Fibroblast of mammary gland (primary cell): ENCODE measurements at places on chromosomes 3 and 15.

- no peak for DNase-seq
Observed at GRCh38 chr15:75349851-75350588, 3.2 kb downstream of the NEIL1 start.

- peak; percentile 64 for DNase-seq
Observed at GRCh38 chr3:172217877-172218276, 178.5 kb downstream of the FNDC3B start.

DNA sequence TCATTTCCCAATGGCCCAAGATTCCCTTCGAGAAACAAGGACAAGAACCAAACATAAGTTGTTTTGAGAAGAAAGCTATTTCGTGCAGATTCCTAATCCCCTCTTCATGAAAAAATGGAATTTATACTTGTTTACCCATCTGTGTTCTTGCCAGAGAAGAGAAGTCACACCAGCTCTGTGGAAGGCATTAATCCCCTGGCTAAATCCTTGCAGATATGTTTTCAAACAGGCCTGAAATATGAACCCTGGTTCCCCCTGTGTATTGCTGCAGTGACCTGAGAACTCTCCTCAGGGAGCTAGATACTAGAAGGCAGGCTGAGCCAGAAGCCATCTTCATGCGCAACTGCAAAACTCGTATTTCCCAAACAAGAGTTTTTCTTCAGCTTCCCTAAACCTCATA, 337.7 kb downstream of the NEK10 start:
- no peak for DNase-seq

DNA sequence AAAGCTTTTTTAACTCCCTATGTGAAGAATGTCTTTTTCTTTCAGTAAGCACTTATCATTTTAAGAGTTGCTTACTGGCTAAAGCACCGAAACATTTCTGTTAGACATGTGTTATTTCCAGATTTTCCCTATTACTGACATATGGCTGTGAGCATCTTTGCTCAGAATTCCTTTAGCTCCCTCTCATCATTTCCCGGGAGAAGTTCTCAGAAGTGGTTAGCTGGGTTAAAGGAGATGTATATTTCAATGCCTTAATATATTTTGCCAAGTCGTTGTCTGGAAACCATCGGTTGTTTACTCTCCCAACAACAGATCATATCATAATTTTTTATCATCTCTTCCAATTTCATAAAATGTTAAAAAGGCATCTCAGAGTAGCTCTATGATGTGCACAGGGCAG, 396.5 kb downstream of the OCA2 start:
- no peak for DNase-seq

DNA sequence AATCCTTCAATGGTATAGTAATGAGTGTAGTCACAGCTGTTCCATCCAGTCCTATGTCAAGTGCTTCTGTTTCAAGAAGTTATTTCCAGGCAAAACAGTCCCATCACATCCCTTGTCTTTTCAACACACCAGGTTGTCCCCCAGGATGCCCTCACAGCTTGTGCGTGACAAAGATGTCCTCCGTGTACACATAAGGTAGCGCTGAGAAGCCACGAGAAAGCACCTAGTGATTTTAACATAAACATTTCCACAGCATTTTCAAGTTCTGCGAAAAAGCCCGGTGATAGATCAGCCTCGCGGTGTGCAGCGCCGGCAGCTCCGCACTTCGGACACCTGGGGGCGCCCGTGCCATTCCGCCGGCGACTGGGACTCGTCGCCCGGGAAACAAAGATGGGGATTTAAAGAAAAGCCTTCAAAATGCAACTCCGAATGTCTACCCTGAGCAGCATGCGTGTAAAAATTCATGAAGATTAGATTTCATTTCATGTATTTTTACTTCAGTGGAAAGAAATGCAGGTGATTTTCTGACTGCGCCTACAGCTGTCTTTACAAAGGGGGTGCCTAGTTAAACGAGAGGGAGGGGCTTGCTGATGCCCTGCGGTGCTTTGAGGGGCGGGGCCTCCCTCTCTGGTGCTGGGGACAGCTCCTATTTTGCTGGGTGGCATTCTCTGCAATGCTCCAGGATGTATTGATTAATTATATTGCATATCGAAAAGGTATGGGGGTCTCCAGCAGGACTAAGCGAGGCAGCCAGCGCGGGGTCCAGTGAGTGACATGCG, 49.9 kb downstream of the KY start:
- peak; percentile 49 for DNase-seq

DNA sequence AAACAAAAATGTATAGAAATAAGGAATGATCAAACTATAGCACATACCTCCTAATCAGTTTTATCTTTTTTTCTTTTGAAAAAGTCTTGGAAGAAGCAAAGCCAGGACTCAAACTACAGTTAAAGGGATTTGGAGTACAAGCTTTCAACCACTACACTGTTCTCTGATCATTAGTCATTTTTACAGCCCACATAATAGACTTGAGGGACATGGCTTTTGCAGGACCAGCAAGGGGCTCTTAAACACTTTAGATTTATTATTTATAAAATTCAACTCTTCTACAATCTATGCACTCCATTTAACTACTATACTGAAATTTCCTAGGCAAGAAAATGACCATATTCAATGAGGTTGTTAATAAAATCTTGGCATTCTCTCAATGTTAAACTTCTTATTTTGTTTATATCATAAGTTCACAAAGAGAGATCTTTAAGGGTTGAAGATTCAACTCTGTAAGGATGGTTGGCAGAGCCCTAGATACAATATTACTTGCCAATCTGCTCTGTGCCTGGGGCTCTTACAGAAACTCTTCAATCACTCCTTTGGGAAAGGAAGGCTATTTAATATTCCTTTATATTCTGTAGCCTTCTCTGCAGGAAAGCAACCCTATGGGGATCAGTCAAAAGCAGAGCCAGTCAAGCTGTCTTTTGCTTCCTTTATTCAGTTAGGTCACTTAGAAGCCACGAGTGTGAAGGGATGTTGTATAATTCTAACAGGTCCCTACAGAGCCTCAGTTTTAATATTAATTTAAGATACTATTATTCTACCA, 557.7 kb upstream of the SGO1 start:
- no peak for DNase-seq

- DNase-seq, result no peak
Observed at GRCh38 chr15:80925597-80926059, 64.0 kb downstream of the MESD start.

DNA sequence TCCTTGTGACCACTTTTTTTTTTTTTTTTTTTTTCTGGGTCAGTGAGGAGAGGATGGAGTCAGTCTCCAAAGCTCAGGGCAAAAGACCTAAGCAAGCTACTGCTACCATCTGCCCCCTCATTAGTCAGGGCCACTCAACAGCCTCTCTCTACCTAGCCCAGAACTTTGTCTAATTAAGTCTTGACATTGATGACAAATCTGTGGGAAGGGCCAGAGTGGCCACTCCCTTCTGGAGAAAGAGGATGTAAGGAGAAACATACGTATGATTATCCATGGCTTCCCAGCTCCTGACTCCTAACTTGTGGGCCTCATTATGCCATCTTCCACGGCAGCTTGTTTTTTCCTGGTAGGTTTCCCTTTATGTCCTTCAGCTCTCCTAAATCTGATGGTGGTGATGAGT, 37.9 kb downstream of the NR1I2 start:
- DNase-seq, result peak; percentile 40

DNA sequence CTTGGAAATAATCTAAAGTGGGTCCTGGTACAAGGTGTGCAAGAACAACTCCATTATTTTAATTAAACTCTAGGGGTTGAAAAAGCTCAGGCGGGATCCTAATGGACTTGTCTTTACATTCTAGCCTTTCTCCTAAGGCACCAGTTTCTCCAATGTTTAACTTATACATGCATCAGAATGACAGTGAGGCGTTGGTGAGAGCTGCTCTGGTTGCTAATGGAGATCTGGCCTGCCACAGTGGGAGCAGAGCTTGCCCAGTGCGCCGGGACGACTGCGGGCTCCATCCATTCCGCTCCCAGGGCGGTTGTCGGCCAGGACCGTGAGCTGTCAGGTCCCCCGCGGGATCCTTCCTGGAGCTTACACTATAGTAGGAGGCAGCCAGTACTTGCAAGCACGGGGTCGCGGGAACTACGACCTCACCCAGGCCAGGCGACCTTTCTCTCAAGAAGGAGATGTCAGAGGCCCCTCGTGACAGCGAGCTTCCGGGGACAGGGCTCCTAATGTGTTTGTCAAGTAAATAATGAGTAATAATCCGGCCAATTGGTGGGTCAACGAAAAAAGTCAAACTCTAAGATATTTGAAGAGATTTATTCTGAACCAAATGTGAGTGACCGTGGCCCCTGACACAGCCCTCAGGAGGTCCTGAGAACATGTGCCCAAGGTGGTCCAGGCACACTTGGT, 991 bp upstream of the HIGD1A start:
- no peak for DNase-seq

GRCh38 chr3:141260630-141260927, 29.0 kb downstream of the PXYLP1 start:
- DNase-seq, result no peak

DNA sequence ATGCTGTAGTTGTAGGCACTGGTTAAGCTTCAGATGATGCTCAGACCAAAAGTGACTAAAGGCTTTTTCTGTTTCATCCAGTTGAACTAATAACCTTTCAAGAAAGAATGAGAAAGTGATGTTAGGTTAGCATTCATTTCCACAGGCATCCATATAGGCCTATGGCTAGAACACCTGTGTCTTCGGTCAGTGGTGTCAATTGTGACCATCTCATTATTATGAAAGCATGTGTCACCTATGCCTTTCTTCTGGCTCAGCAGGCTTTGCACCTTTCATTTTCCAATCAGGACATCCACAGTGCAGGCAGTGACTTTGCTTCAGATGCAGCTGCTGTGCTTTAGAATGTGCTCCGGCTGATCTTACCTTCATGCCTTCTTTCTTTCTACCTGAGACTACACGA, 57.9 kb downstream of the B3GNT5 start:
- no peak for DNase-seq

DNA sequence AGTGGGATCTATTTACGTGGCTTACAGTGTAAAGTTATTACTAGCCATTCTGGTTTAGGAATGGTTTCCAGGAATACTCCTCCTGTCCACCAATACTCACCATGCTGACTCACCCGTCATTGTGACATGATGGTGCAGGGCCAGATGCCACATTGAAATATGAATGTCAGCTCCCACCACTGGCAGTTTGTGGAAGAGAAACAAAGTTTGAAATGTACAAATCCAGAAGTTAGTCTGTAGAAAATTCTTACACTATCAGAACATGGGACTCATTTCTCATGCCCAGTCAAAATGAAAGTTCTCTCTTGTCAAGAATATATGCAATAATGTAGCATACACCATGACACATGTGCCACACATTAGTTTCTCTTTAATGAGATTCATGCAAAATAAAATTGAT, 14.4 kb upstream of the TSPAN3 start:
- DNase-seq, result peak; percentile 67

DNA sequence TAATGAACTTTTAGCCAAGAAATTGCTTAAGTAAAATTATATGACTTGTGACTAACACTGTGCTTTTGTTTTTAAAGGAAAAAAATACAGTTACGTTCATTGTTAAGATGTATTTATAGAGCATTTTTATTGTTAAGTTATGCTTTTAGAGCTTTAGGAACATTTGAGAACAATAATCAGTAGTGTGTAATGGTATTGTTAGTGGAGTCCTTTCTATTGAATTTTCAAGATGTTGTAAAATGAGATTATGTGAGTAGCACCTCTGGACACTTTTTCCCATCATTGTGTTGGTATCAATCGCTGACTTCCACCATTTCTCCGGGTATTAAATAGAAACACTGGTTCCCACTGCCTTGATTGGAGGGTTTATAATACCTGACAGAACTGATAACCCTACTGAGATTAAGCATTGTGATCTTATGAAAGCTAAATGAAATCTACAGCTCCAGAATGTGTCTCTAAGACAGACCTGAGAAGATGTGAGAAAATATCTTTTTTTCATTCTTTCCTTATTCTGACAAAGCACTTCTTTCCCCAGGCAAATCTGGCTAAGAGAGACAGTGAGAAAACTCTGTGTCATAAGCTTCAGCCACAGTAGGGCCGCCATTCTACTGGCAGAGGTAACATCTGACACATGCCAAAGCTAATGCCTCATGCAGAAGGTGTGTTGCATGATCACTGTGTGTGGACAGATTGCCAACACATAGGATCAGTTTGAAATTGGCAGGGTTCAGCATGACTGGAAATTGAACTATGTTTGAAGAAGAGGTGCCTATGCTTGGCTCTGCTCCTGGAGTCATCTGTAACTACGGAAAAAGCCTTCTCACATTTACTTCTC, 610.8 kb downstream of the MECOM start:
- DNase-seq, result peak; percentile 47

DNA sequence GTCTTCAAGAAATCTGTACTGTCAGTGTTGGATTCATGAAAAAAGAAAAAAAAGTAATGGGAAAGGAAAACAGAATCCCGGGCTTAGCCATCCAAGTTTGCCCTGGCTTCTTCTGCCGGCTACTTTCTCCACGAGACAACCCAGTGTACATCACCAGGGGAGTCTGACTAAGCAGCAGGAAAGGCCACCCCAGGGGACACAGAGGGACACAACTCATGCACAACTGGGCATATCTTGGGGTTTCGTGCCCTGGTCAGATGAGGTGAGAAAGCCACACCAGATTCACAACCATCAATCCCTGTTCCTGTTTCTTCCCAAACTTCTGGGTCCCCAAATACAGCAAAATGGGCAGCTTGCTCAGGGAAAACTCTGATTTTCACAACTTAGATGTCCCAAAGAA, 33.2 kb downstream of the ADAMTS17 start:
- no peak for DNase-seq

DNA sequence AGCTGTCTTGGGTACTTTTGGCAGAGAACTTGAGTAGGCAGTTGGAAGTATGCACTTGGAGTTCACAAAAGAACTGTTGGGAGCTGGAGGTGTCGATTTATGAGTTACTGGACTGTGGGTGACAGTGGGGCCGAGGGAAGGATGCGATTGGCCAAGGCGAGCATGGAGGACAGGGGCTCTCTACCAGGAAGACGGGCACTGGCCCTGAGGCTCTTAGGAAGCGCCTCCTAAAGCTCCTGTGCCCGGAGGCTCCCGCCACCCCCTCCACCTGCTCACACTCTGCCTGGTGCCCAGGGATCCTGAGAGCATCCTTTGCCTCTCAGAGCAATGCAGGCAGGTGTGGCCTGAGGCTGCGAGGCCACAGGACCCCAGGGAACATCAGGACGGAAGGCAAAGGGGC, 69.0 kb downstream of the CRTC3 start:
- DNase-seq, result no peak

GRCh38 chr3:143578810-143579435, 269.3 kb downstream of the SLC9A9 start:
- peak; percentile 25 for DNase-seq

GRCh38 chr3:152379415-152380042, 110.8 kb downstream of the MBNL1 start:
- no peak for DNase-seq

- DNase-seq, result peak; percentile 43
Observed at GRCh38 chr15:64096668-64097384, 1.0 kb downstream of the SNX1 start.

GRCh38 chr15:101522621-101523559, 33.4 kb upstream of the PCSK6 start:
- DNase-seq, result no peak

DNA sequence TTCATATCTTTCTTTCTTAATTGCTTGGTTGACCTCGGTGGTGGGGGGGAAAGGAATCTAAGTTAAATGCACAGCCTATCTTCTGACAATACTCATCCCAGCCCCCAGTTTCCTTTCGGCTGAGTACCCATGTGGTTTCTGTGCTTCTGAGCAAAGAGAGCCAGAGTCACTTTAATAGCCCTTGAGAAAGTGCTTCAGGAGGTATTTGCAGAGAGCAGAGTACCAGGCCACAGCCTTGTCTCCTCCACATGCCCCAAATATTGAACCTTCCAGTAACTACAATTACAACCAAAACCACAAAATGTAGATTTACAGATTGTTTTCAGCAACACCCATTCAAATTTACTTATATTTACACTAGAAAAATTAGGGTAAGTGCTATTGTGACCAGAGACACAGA, 647.4 kb downstream of the NR2F2 start:
- DNase-seq, result no peak
